Activated CD8-positive, alpha-beta memory T cell treated with anti-CD3 and anti-CD28 coated beads for 48 hours (primary cell): ENCODE measurements at places on chromosomes 2 and 18.
A peak's percentile ranks its signal among the peaks of the same experiment; 100 is the strongest.

GRCh38 chr18:62388855-62389760 is 64.0 kb downstream of the TNFRSF11A start:
- no peak for DNase-seq

GRCh38 chr18:56197241-56197859 is 441.0 kb downstream of the TXNL1 start:
- no peak for DNase-seq

DNA sequence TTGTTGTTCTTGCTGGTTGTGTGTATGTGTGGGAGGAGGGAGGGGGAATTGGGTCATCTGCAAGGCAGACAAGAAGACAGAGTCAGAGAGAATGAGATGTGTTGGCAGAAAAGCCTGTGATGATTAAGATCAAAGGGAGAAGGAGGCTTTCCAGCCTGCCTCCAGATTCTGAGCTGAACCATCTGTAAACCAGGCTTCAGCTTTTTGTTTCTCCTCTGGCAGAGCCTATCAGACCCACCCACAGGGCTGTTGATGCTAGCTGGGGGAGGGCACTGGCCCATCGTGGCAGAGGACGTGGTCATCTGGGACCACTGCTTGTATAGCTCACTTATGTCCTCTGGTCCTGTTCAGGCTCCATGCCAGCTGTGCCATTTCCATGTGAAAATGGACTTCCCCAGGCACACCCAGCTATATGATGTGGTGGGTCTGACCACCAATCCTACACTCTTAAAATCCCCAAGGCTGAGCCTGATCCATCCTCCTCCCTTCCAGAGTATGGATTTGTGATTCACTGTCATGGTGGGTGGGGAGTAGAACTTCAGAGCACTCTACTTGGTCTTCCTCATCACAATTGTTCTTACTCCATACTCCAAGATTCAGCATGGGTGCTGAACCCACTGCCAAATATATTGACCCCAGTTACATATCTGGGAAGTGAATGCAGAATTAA is 27.8 kb upstream of the COL6A3 start:
- DNase-seq, result no peak

GRCh38 chr18:55385770-55386169 is 202.2 kb downstream of the TCF4 start:
- no peak for DNase-seq

DNA sequence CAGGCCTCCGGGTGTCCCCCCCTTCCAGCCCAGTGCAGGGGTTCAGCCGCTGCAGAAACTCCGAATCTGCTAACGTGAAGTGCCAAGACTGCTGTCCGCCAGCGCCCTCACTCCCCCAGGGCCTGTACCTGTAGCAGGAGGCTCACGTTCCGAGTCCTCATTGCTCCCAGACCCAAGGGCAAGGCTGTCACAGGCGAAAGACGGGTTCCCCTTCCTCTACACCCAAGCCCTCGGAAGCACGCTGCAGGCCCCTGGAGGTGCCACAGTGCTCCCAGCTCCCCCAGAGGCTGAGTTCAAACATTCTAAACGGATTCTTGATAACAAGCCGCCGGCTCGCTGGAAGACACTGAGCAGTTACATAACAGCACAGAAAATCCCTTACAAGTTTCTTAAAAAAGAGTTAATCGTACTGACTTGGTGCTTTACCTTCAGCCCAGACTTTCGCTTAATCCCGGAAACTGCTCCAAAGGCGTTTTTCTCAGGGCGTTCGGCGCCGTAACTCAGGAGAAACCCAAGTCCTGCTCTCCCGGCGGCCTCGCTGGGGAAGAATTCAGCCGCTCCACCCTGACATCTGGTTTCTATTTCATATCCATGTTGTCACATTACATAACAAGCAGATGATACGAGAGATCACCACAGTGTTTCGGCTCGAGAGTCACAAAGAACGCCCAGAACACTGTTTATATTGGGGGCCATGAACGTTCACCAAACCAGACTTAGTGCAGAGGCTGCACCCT is 92.0 kb downstream of the HDAC4 start:
- no peak for DNase-seq

DNA sequence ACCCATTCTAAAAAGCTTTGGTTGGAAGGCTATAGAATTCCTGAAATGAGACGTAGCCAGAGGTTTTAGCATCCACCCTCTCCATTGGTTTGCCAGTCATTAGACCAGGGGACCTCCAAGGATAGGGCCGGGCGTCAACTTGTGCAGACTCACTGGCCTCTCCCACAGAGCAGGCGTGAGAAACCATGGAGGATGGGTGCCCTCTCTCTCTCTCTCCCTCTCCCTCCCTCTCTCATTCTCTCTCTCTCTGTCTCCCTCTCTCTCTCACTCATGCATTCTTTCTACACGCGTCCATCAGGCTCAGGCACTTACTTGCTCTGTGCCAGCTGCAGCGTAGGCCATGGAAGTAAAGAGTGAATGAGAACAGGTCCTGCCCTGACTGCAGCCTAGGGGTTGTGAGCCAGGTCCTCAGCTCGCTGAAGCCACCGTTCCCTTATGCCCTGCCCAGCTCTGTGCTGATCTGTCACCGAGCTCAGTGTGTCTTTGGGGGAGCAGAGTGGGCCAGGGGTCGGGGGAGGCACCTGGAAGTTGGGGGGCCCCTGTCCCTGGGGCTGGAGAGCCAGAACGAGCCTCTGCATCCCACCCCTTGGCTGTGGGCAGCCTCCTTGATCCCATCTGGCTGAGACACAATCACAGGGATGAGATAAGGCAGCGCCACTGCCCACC is 304.4 kb upstream of the HS6ST1 start:
- no peak for DNase-seq

DNA sequence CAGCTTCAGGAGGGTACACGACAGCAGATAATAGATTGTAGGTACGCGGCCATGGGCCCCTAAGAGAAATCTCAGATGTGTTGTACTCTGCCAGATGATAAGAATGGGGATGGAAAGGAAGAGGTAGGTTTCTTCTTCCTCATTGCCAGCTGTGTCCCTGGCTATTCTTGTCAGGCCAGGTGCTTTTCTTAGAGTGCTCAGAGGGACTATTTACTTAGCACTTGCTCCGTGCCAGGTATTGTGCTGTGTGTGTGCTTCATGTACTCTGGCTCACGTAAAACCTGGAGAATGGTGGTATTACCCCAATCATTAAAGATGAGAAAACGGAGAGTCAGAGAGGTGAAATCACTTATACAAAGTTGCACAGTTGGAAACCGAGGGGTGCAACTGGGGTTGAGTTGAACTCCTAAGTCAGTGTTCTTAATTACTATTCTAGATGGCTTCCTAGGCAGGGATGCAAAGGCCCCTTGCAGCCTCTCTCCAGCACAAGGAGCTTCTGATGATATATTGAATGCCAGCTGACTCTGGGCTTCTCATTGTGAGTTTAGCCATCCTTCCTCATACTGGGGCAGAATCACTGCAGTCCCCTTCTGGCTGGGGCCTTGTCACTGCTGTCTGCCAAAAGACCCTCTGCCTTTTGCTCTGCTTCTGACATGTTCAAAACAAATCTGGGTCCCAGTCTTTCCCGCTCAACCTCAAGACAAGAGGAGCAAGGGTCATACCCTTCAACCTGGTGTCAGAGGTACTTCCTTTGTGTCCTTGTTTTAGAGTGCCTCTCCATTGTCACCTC is 60.7 kb downstream of the LYPD1 start:
- no peak for DNase-seq

DNA sequence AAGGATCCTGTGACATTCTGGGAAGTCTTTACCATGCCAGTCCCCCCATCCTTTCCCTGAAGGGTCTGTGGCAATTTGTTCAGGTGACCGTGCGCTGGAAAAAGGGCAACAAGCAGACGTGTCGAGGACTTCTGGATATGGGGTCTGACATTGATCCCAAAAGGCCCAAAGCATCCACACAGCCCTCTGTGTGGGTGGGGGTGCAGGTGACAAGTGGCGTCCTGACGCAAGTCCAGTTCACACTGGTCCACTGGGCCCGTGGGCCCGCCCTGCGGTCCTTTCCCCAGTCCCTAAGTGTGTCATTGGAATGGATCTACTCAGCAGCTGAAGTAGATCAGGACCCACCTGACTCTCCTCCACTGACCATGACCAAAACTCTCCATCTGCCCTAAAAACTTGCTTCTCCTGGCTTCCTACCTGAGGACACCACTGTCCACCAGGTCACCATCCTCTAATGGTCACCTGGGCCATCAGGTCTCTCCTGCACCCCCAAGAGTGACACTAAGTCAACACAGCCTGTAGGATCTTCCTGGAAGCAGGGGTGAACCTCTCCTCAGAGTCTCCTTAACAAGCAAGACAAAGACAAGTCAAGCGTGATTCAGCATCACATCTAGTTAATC is 85.6 kb upstream of the SLC66A3 start:
- DNase-seq, result no peak

- DNase-seq, result no peak
Measured at GRCh38 chr18:68219872-68220271, 495.0 kb downstream of the TMX3 start.

DNA sequence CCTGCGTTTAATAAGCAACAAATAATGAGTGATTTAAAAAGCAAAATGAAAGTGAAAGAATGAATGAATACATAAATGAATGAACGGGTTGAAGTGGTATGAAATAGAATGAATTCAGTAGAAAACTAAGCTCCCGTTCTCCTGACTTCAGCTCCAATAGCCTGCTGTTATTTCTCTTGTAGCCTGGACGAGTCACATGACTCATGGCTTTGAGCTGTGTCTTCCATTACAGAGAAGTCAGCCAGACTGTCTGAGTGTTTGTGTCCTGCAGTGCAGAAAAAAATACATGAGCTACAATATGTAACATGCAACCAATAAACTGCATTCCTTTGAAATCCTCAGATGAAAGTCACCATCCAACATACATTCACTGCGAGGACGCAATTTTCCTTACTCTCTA is 21.2 kb downstream of the SCG2 start:
- no peak for DNase-seq

DNA sequence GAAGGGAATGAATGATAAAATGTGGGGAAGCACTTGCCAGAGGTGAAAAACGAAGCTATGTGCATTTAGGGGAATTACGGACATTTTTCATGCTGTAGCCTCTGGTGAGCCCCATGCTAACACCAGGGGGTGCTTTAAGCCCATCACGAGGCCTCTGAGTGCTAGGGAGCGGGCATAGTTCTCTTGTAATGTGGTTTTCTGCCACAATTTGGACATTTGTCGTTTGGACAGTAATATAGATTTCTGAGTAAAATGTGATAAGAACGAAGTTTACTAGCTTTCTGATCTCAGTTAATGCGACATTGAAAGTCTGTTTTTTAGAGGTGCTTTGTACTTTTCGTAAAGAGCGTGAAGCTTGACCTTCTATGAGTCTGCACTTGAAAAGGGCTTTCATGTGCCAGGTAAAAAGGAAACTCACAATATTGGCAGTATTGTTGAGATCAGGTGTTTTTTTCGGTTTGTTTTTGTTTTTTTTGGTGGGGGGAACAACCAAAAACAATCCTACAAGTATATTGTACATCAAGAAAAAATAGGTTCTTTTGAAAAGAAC is 50.6 kb downstream of the TRAF3IP1 start:
- DNase-seq, result peak; percentile 16

DNA sequence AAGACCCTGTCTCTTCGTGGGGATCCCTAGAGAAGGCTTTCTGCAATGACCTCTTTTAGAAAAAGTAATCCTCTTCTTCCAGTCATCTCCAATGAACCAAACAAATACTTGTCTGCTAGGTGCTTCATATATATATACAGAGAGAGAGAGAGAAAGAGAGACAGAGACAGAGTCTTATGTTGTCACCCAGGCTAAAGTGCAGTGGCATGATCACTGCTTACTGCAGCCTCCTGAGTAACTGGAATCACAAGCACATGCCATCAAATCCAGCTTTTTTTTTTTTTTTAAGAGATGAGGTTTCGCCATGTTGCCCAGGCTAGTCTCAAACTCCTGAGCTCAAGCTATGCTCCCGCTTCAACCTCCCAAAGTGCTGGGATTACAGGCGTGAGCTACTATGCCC is 18.6 kb upstream of the PKDCC start:
- no peak for DNase-seq

DNA sequence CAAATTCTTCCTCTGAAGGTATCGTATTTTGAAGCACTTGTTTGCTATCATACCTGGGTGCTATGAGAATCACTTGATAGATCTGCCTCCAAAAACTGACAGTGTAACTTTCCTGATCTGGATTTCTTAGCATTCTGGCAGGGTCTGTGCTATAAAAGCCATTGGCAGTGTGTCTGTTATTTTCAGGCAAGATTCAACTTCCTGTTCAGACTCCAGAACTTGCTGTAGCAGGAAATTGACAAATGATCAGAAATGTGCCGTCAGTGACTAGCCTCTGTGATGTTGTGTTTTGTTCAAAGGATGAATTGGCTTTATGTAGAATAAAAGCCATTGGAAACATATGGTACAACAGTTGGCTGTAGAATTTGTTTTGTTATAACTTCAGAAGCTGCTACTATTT is 273.3 kb downstream of the PTPRM start:
- DNase-seq, result no peak

GRCh38 chr2:53075760-53076159 is 691.8 kb upstream of the CHAC2 start:
- no peak for DNase-seq

- DNase-seq, result no peak
Measured at GRCh38 chr2:185384822-185385560, 353.6 kb upstream of the FSIP2 start.

GRCh38 chr18:4102901-4103300 is 352.2 kb downstream of the DLGAP1 start:
- no peak for DNase-seq

GRCh38 chr2:136045835-136046570 is 60.6 kb upstream of the DARS1 start:
- DNase-seq, result no peak

- no peak for DNase-seq
Measured at GRCh38 chr2:25266399-25266798, 75.3 kb downstream of the DNMT3A start.

GRCh38 chr2:54254180-54254579 is 1.8 kb downstream of the TSPYL6 start:
- no peak for DNase-seq

DNA sequence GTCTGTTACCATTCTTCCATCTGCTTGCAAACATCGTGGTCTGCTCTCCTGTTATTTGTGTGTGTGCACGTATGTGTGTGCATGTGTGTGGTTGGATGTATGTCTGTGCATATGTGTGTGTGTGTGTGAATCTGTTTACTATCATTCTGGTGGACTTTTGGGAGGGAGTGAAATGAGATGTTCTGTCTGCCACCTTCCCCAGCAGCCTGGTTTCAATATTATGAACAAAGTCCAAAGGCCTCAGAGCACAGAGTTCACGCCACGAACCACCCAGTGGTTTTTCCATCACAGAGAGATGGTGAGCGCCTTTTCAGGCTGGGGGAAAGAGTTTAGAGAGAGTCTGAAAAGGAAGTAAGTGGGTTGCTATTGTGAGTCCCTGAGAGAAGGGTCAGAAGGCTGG is 67.1 kb upstream of the YWHAQ start:
- no peak for DNase-seq

GRCh38 chr2:197035002-197035401 is 108.5 kb upstream of the PGAP1 start:
- no peak for DNase-seq
